ENCODE measurements at places on chromosomes 7 and 10.

DNA sequence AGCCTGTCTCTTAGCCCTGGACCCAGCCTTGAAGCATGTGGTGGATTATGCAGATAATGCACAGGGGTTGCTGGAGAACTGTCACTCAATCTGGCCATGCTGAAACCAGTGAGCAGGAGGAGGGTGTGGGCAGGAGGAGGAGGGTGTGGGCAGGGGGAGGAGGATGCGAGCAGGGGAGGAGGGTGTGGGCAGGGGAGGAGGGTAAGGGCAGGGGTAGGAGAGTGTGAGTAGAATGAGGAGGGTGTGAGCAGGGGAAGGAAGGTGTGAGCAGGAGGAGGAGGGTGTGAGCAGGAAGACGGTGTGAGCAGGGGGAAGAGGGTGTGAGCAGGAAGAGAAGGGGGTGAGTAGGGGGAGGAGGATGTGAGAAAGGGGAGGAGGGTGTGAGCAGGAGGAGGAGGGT lies 18.8 kb downstream of the CAMK2B start:
- DNase-seq, result no peak

DNA sequence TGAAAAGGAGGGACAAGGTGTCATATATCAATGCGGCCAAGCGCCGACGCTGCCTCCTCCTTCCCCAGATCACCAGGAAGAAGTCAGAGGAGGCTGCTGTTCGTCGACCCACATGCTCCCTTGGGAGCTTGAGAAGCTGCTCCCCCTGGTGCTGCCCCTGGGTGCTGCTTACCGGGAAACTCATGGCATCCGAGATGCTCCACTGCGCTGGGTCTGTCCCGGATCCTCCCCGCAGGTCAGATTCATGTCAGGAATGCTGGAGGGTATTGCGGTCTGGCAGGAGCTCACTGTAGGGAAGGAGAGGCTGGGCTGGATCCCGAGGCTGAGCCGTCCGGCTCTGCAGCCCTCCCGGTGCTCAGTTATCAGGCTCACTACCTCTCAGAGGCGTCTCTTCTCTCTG lies 123.7 kb upstream of the FAM20C start:
- no peak for DNase-seq

DNA sequence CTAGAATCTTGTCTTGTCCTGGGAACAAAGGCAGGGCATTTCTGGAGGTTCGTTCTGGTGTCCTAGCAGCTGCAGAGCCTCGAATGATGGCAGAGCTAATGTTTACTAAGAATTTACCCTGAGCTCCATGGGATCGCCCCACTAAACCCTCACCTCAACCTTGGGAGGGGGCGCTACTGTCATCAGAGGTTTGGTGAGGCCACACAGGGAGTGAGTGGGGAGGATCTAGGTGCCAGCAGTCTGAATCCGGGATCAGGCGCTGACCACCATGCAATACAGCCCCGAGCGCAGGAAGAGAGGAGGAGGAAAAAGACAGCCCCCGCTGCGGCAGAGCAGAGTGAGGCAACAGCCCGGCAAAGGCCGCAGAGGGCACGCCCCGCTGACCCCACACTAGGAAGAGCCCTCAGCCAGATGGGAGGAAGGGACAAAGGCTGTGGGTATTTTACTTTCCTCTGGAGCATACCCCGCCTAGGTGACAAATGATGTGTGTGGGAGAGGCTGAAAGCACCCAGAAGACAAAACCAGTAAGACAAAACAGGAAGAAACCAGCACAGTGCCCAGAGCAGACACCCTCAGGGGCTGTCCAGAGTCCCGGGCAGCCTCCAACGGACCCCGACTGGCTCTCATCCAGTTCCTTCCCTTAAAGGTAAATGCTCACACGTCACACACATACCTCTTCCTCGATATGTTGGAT lies 103.5 kb downstream of the FAM53B start:
- peak; percentile 77 for DNase-seq

- no peak for DNase-seq
Measured at GRCh38 chr10:102808380-102808779, 28.8 kb downstream of the CYP17A1 start.

DNA sequence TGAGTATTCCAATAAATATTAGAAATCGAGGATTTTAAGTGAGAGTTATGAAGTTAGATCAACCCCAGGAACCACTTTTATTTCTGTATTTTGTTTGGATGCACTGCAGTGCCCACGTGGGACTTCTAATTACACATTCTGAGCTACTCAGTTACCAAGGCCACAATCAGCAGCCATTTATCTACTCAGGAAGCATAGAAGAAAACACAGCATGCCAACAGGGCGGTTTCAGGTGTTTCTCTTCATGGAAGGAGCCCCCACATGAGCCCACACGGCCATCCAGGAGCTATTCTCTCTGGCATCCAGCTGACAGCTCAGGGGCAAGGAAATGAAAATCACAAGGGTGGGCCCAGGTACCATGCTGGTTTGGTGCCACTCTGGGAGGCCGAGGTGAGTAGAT lies 266.5 kb upstream of the MKLN1 start:
- DNase-seq, result no peak

GRCh38 chr7:84484502-84485079 lies 290.0 kb upstream of the SEMA3A start:
- DNase-seq, result no peak

DNA sequence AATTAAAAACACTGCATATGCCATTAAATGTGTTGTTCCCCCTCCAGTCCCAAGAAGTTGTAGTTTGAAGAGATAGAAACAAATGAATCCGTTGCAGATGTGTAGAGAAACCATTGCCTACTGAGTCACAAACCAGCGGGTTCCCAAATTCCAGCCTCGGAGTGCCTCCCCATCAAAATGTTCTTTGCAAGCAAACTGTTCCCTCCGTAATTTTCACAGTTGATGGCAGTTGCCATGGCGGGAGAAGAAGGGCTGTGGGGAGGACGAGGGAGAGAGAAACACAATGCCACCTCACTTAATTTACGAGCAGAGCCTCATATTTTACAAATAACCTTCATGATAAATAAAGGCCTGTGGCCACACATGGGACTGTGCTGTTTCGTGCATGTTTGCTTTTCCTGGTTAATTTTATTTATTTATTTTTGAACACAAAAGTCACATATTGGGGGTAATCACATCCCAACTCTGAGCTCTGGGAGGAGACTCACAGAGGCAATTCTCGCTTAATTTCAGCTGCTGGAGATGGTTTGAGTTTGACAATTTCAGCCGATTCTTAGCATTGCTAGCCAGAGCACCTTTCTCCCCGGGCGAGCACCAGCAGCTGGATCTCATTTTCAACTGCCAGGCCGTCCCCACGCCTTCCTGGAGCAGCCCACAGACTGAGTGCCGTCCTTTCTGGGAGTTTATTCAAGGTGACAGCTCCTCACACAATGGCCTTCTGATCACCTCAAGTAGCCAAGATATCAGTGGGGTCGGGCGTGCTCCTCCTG lies 1084.2 kb downstream of the KCNMA1 start:
- DNase-seq, result no peak

DNA sequence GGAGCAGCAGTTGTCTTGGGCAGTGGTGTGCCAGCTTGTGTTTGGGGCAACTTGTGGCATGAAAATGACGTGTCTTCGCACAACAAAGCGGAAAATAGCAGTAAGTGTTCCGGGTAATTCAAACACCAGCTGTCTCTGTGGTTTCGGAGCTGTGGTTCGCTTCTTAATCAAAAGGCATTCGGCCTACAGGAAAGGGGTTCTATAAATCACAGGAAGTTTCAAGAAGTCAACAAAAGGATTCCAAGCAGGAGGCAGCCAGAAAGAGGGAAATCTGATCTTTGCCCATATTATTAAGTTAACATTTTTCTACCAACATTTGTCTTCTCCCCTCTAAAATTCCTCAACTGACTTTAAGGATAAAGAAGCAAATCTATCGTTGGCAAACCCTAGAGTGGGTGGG lies 353.4 kb downstream of the FGFR2 start:
- no peak for DNase-seq

DNA sequence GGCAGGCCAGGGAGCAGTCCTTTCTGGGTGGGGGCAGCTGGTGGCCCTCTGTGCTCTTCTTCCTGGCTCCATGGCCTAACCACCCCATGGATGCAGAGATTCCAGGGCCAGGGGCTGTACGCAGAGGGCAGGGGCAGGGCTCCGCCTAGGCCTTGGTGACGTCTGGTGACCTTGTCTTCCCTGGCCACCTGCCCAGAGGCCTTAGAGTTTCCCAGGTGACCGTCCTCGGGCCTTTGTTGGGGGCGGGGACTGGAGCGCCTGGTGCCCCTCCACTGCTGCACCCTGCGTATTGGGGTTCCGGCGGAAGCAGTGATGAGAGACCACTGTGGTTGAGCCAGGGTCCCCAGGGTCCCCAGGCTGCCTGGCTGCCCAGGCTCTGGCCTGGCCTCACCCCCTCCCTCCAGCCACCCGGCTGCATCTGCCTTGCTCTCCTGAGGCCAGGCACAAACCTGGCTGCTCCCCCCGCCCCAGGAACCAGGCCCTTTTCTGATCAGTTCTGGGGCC lies 10.3 kb downstream of the PWWP2B start:
- no peak for DNase-seq

DNA sequence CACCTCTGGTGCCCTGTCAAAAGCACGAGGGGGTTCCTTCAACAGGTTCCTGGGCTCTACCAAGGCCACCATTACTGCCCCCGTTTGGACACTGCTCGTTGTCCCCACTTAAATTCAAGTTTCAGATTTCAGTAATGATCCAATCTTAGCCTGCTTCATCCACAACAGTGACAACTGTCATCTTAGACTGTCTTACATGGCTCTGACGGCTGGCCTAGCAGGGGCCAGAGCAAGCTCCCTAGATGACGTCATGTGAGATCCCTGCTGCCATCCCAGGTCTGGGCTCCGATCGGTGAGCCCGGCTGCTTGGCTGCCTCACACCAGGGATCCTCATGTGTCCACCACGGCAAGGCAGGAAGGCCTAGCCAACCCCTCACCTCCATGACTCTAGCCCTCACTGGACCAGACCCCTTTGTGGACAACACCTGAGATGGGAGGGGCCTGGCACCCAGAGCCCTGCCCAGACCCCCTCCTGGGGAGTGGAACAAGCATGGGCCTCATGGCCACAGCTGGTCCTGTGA lies 82.5 kb downstream of the FAM53B start:
- no peak for DNase-seq
